ENCODE measurements at places on chromosomes 4 and X.

DNA sequence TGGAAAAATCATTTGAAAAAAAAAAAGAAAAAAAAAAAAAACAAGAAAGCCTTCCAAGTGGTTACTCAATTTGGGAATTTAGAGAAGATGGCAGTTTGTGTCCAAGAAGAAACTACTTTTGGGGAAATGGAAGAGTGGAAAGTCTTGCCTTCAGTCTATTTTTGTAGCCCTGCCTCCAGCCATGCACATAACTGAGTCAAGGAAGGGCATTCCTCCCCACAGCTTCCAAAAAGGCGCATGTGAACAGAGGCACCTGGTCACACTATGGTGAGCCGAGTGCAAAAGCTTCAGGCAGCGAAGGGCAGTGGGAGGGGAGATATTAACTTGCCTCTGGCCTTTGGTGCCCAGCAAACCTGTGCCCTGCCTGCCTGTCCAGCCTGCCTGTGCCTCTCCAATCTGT lies 163.7 kb downstream of the SMIM20 start:
- no peaks in the 10 kb centered on the region for H3K27me3 ChIP-seq
- H3K27ac ChIP-seq: no peak overlapping the region
- no peaks in the 10 kb centered on the region for H3K4me1 ChIP-seq
- no peak for DNase-seq

GRCh38 chr4:111618908-111619307 lies 526.3 kb upstream of the FAM241A start:
- no peak overlapping the region for H3K4me3 ChIP-seq
- H3K27me3 ChIP-seq: no peaks in the 10 kb centered on the region
- H3K36me3 ChIP-seq: no peaks in the 10 kb centered on the region
- no peak for DNase-seq

- H3K36me3 ChIP-seq: no peaks in the 10 kb centered on the region
- no peak overlapping the region for H3K4me3 ChIP-seq
- H3K4me1 ChIP-seq: no peaks in the 10 kb centered on the region
- H3K27me3 ChIP-seq: no peaks in the 10 kb centered on the region
- DNase-seq: no peak
These were observed 299.9 kb downstream of the ASMT start for GRCh38 chrX:1914606-1915365.

- no peak overlapping the region for H3K27ac ChIP-seq
- H3K27me3 ChIP-seq: no peaks in the 10 kb centered on the region
- no peak for DNase-seq
- no peak overlapping the region for H3K4me3 ChIP-seq
- no peaks in the 10 kb centered on the region for H3K36me3 ChIP-seq
These were observed 30.2 kb upstream of the NKX6-1 start for GRCh38 chr4:84529169-84529751.

- peaks cover 15% of the 10 kb centered on the region for H3K4me1 ChIP-seq
- H3K4me3 ChIP-seq: peak overlapping the region; percentile 81
- DNase-seq: no peak
These were observed 4.2 kb downstream of the PRDM8 start for GRCh38 chr4:80201252-80202151.

DNA sequence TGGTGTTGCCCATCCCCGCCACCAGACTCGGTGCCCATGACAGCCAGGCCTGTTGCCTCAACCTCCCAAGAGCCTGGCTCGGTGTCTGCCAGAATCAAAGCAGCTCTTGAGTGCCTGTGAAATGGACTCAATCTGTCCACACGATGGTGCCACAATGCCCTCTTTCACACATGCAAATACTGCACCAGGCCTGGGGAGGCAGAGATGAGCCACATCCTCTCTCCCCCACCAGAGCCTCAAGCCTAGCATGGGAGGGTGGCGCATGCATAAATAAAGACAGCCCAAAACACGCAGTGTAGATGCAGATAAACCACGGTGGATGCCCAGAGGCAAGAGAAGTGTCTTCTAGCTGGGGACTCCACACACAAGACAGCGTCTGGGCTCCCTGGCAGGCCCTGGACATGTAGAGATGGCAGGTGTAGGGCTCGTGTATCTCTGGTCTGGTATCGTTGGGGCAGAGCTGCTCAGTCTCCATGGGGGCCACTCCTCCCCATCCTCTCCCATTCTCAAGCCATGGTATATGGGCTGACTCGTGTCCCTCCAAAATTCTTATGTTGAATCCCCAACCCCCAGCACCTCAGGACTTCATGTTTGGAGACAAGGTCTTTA lies 65.6 kb downstream of the JAKMIP1 start:
- H3K27ac ChIP-seq: no peak overlapping the region
- no peak overlapping the region for H3K4me3 ChIP-seq
- H3K27me3 ChIP-seq: no peaks in the 10 kb centered on the region

- H3K36me3 ChIP-seq: no peaks in the 10 kb centered on the region
- no peaks in the 10 kb centered on the region for H3K27me3 ChIP-seq
- DNase-seq: no peak
These were observed 10.4 kb downstream of the SLC9B1 start for GRCh38 chr4:103008875-103009729.

GRCh38 chr4:44842531-44842930 lies 116.2 kb upstream of the GNPDA2 start:
- H3K4me3 ChIP-seq: no peak overlapping the region
- H3K4me1 ChIP-seq: no peaks in the 10 kb centered on the region
- no peaks in the 10 kb centered on the region for H3K36me3 ChIP-seq

DNA sequence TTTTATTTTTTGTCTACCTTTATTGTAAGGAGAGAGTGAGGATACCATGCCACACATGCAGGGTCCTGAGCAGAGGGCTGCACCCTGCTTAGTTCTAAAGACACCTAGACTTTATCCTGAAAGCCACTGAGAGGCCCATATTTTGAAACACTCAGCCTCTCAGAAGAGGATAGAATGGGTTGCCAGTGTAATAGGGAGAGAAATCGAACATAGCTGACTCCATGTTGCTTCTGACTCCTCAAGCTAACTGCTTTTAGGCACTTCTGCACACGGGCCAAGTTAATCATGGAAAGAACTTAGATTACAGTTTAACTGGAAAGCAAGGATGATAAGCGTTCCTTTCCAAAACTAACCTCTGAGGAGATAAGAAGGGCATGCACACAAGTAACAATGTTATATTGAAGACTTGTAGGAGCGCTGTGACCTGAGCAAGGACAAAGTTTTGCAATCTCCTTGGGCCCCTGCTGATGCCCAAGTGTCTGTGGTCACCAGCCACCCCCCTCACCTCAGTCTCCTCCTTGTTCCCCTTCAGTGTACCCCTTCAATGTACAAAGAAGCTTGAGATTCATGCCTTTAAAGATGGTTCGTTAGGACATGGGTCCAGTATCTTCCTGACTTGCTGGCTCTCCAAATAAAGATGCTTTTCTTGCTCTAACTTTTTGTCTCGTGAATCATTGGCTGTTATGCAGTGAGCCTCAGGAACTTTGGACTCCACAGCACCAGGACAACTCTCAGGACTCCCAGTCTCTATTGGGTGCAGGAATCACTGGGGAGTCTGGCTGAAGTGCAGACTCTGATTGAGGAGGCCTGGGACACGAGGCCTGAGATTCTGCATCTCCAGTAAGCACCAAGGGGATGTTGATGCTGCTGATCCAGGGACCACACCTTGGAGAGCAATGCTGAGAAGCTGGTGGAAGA lies 25.4 kb upstream of the CD99 start:
- no peak overlapping the region for H3K27ac ChIP-seq
- H3K4me3 ChIP-seq: no peak overlapping the region
- no peaks in the 10 kb centered on the region for H3K4me1 ChIP-seq
- no peak for DNase-seq
- H3K27me3 ChIP-seq: no peaks in the 10 kb centered on the region
- H3K36me3 ChIP-seq: no peaks in the 10 kb centered on the region

- H3K27ac ChIP-seq: no peak overlapping the region
- H3K27me3 ChIP-seq: no peaks in the 10 kb centered on the region
- no peaks in the 10 kb centered on the region for H3K36me3 ChIP-seq
- DNase-seq: no peak
- H3K4me1 ChIP-seq: peaks cover 2% of the 10 kb centered on the region
These were observed 71.4 kb upstream of the PSAPL1 start for GRCh38 chr4:7506119-7506518.

DNA sequence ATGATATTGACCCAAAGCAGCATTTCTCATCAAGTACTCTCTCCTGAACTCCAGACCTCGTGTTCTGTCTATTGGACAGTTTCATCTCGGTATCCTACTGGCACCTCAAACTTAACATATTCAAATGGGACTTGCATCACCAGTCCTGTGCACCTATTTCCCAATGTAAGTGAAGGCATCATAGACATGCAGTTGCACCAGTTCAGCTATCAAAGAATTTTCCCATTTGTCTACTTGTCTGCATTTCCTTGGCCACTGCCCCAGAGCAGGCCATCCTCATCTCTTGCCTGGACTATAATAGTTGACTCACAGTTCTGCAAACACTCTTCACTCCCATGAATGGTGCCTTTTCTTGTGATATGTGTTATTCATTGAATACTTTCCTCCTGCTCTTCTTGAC lies 11.3 kb upstream of the LIMCH1 start:
- no peak for DNase-seq
- no peaks in the 10 kb centered on the region for H3K4me1 ChIP-seq
- H3K4me3 ChIP-seq: no peak overlapping the region
- H3K27ac ChIP-seq: no peak overlapping the region
- H3K36me3 ChIP-seq: no peaks in the 10 kb centered on the region

- no peaks in the 10 kb centered on the region for H3K4me1 ChIP-seq
- peak overlapping the region; percentile 5 for H3K4me3 ChIP-seq
- H3K36me3 ChIP-seq: no peaks in the 10 kb centered on the region
- H3K27me3 ChIP-seq: no peaks in the 10 kb centered on the region
- no peak overlapping the region for H3K27ac ChIP-seq
- DNase-seq: no peak
These were observed 599 bp upstream of the IL2RG start for GRCh38 chrX:71111921-71112431.

GRCh38 chr4:68076194-68076593 lies 53.5 kb downstream of the TMPRSS11F start:
- no peaks in the 10 kb centered on the region for H3K4me1 ChIP-seq
- no peak overlapping the region for H3K27ac ChIP-seq
- no peaks in the 10 kb centered on the region for H3K27me3 ChIP-seq
- DNase-seq: no peak

- peak overlapping the region; percentile 73 for H3K27ac ChIP-seq
- no peaks in the 10 kb centered on the region for H3K36me3 ChIP-seq
- peaks cover 26% of the 10 kb centered on the region for H3K4me1 ChIP-seq
- no peak for DNase-seq
These were observed 139.7 kb upstream of the SPRY1 start for GRCh38 chr4:123256901-123257300.

DNA sequence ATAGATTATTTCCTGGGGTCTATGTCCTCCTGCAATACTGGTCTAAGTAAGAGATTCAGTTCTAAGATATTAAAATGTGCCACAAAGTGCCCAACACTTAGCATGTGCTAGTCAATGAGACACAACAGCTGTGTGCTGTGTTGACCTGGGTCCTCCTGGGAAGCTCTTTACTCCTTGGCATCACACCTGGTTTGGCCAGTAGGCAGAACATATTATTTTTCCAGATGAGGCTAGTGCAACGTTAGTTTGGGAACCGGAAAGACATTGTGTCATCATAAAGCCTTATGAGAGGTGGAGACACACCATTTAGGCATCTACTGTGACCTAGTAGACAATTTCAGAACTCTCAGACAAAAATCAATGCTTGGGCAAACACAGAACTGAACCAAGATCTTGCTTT lies 197.8 kb downstream of the MID1IP1 start:
- DNase-seq: no peak
- no peaks in the 10 kb centered on the region for H3K4me1 ChIP-seq
- no peak overlapping the region for H3K4me3 ChIP-seq
- no peak overlapping the region for H3K27ac ChIP-seq

DNA sequence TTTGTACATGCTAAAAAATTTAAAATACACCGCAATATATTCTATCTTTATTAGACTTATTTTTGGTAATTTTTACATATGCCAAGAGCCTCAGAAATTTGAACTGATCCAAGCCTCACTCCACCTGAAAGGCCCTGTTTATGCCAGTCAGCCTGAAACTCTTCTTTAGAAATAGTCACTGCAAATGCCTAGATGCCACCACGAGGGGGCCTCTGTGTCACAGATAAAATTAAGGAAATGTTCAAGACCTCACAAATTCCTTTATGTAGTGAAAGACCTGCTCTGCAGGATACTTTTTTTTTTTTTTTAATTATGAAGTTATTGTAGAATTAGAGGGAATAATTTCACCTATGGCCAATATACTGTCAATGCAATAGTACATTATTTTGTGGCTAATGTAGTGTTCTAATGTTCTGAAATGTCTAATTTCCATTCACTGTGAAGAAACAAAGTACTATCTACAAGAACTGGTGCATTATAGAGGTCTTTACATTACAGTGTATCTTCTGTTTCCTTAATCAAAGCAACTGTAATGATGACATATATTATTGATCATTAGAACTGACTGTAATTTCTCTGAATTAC lies 69.8 kb downstream of the DTHD1 start:
- DNase-seq: no peak
- H3K27me3 ChIP-seq: no peaks in the 10 kb centered on the region
- no peak overlapping the region for H3K27ac ChIP-seq

- H3K36me3 ChIP-seq: no peaks in the 10 kb centered on the region
- no peak for DNase-seq
- no peaks in the 10 kb centered on the region for H3K27me3 ChIP-seq
- peak overlapping the region; percentile 58 for H3K27ac ChIP-seq
- H3K4me1 ChIP-seq: peaks cover 67% of the 10 kb centered on the region
These were observed 9.2 kb downstream of the GUCY1A1 start for GRCh38 chr4:155675709-155676429.

- H3K27me3 ChIP-seq: no peaks in the 10 kb centered on the region
- H3K36me3 ChIP-seq: no peaks in the 10 kb centered on the region
- no peak for DNase-seq
These were observed 63.8 kb upstream of the ATOH1 start for GRCh38 chr4:93764639-93765246.

GRCh38 chr4:163878336-163879121 lies 384.0 kb downstream of the TMA16 start:
- H3K4me1 ChIP-seq: no peaks in the 10 kb centered on the region
- no peak overlapping the region for H3K4me3 ChIP-seq

- H3K36me3 ChIP-seq: no peaks in the 10 kb centered on the region
- peak overlapping the region; percentile 81 for H3K4me3 ChIP-seq
- H3K27me3 ChIP-seq: no peaks in the 10 kb centered on the region
- peaks cover 70% of the 10 kb centered on the region for H3K4me1 ChIP-seq
- DNase-seq: no peak
- H3K27ac ChIP-seq: peak overlapping the region; percentile 97
These were observed 17.5 kb downstream of the PTTG2 start for GRCh38 chr4:37977471-37978247.

- peaks cover 3% of the 10 kb centered on the region for H3K4me1 ChIP-seq
- DNase-seq: no peak
- H3K27me3 ChIP-seq: no peaks in the 10 kb centered on the region
- no peaks in the 10 kb centered on the region for H3K36me3 ChIP-seq
- H3K4me3 ChIP-seq: no peak overlapping the region
These were observed 477.8 kb downstream of the ANKRD50 start for GRCh38 chr4:124234771-124235170.
